ENCODE measurements at places on chromosomes 4 and X. TPM values are rescaled to one million over a fixed set of nuclear protein-coding genes. Genes with fewer than 3 reads are reported as not detected.

GRCh38 chr4:175234162-175234561 lies 316.0 kb downstream of the ADAM29 start:
- H3K4me1 ChIP-seq, result no peaks in the 10 kb centered on the region
- no peaks in the 10 kb centered on the region for H3K27me3 ChIP-seq
- no peak overlapping the region for H3K27ac ChIP-seq

GRCh38 chrX:20274121-20274520 lies 7.4 kb upstream of the RPS6KA3 start:
- H3K27me3 ChIP-seq, result no peaks in the 10 kb centered on the region
- no peak for DNase-seq
- no peaks in the 10 kb centered on the region for H3K36me3 ChIP-seq
- H3K4me3 ChIP-seq, result no peak overlapping the region

- peaks cover 2% of the 10 kb centered on the region for H3K27me3 ChIP-seq
- no peaks in the 10 kb centered on the region for H3K36me3 ChIP-seq
- H3K4me1 ChIP-seq, result no peaks in the 10 kb centered on the region
- no peak for DNase-seq
- no peak overlapping the region for H3K4me3 ChIP-seq
- H3K27ac ChIP-seq, result no peak overlapping the region
These were observed 97.3 kb upstream of the NOCT start for GRCh38 chr4:138918169-138918869.

GRCh38 chrX:120560405-120560841 lies 339 bp downstream of the CUL4B start:
- DNase-seq, result peak; percentile 39
- peak overlapping the region; percentile 84 for H3K27ac ChIP-seq

Gene PPP1R2C
- not detected for total RNA-seq

DNA sequence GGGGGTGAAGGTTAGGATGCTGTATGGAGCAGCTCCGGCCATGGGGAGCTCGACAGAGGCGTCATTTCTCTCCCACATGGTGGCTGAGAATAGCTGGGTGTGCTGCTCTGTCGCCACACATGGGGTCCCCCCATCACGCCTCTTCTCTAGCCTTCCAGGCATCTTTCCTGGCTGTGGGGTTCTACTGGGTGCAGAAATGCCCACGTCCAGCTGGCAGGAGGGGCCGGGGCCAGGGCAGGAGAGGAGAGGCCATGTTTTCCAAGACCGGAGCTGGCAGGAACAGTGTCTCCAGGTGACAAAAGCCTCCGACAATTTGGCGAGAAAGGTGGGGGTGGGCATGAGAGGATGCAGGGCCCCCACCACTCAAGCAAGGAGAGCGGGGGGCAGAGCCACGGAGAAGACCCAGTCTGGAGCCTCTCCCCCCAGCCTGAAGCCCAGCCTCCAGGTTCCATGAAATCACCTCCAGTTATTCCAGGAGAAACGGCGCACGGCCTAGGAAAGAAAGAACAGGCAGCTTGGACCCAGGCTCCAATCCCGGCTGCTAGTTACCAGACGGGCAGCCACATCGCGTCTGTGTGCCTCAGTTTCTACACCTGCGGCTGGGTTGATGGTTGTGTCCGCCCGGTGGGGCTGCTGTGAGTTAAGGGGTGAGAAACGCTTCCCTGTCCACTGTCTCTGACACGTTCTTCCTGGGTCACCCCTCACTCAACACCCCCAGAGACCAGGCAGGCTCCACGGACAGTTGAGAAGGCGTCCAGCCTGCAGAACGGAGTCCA lies 27.4 kb upstream of the SPON2 start:
- no peaks in the 10 kb centered on the region for H3K36me3 ChIP-seq
- no peak for DNase-seq
- H3K27ac ChIP-seq, result peak overlapping the region; percentile 97
- no peaks in the 10 kb centered on the region for H3K27me3 ChIP-seq

All from IMR-90 (cell line).